ENCODE measurements at places on chromosomes 5 and 9. TPM values are rescaled to one million over a fixed set of nuclear protein-coding genes. Genes with fewer than 3 reads are reported as not detected.

DNA sequence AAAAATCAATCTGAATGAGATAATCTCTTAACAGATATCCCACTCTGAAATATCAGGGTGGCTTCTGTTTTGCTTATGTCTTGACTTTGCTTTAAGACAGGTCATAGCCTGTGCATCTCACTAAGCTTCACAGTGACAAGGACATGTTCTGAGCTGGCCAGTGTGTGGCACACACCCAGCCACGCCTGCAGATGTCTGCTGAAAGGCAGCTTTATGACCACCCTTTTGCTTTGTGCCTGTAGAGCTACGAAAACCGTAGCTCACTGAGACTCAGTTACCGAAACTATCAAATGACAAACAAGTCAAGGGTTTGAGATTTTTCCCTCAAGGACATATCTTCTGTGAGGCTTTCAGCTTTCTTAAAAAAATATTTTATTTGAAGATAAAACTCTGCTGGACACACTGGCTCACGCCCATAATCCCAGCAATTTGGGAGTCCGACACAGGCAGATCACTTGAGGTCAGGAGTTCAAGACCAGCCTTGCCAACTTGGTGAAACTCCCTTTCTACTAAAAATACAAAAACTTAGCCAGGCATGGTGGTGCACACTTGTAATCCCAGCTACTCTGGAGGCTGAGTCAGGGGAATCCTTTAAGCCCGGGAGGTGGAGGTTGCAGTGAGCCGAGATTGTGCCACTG lies 233.2 kb downstream of the SPATA31A1 start:
- no peaks in the 10 kb centered on the region for H3K36me3 ChIP-seq
- H3K4me1 ChIP-seq, result no peaks in the 10 kb centered on the region
- no peak overlapping the region for H3K4me3 ChIP-seq
- no peaks in the 10 kb centered on the region for H3K27me3 ChIP-seq
- DNase-seq, result no peak

DNA sequence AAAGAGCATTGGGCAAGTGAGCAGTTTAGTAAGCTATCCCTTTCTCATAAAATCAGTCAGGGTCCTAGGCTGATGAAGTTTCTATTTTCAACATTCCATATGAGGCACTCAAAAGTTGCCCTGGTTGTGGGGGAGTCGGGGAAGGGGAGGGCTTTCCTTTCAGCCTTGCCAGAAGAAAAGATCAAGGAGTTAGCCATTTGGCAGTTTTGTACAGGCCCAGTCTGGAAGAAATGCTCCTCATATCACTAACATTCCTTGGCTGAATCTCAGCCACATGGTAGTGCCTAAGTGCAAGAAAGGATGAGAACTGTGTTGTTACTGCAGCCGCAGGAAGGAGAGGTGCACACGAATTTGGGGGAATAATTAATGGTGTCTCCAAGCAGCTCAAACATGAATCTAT lies 60.8 kb downstream of the ZNF474 start:
- H3K27me3 ChIP-seq, result no peaks in the 10 kb centered on the region
- H3K4me3 ChIP-seq, result no peak overlapping the region
- no peak for DNase-seq
- H3K27ac ChIP-seq, result no peak overlapping the region
- H3K36me3 ChIP-seq, result no peaks in the 10 kb centered on the region

DNA sequence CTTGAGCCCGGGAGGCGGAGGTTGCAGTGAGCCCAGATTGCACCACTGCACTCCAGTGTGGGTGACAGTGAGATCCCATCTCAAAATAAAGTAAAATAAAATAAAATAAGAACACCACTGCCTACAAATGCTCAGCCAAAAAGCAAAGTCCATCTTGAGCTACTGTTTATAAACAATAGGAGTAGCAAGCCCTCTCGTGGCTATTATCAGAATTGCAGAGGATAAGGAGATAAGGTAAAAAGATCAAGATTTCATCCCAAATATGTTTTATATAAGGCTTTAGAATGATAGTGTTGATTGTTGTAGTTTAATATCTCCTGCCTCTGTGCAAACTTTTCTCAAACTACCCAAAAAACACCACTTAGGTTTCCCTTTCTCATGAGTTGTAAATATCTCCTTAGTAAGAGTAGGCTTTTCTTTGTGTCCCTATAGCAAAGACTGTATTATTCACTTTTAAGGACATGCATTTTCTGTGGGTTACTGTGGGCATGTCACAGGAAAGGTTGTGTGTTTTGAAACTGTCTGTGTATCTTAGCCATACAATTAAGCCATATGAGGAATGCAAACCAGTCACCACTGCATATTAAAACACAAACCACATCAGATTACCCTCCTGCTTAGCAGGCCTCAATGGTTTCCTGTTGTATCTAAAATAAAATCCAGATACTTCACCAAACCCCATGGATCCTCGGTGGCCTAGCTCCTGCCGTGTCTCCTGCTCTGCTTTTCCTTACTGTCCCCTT lies 31.8 kb upstream of the CKS2 start:
- DNase-seq, result peak; percentile 66
- H3K36me3 ChIP-seq, result no peaks in the 10 kb centered on the region
- no peak overlapping the region for H3K27ac ChIP-seq
- H3K27me3 ChIP-seq, result no peaks in the 10 kb centered on the region
- no peak overlapping the region for H3K4me3 ChIP-seq

DNA sequence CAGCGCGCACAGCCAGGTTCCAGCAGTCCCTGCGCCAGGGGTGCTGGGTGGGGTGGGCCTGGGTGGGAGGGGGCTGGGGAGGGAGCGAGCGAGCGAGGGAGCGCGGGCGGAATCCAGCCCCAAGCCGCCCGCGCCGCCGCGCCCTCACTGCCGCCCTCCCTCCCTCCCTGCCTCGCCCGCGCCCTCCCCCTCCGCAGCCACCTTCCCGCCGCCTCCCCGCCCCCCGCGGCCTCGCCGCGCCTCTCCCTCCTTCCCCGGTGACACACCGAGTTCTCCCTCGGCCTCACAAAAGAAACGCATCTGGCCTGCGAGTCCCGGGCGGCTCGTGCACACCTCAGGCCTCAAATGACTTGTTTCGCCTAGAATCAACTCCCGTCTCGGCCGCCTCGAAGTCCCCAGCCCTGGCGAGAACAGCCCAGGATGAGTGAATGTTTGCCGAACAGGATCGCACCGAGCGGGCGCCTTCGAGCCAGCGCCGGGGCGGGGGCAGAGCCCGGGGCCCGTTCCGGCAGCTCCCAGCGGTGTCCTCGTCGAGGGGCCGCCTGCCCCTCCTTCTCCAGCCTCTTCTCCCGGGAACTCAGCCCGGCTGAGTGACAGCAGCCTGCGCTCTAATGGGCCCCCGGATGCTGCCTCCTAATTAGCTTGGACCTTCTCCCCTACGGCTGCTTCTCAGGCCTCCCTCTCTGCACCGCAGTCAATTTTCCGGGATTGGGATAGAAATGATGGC lies 371 bp upstream of the PITX1 start:
- H3K36me3 ChIP-seq, result no peaks in the 10 kb centered on the region
- H3K4me1 ChIP-seq, result peaks cover 20% of the 10 kb centered on the region
- DNase-seq, result peak; percentile 85
- no peak overlapping the region for H3K27ac ChIP-seq
- peak overlapping the region; percentile 40 for H3K4me3 ChIP-seq

DNA sequence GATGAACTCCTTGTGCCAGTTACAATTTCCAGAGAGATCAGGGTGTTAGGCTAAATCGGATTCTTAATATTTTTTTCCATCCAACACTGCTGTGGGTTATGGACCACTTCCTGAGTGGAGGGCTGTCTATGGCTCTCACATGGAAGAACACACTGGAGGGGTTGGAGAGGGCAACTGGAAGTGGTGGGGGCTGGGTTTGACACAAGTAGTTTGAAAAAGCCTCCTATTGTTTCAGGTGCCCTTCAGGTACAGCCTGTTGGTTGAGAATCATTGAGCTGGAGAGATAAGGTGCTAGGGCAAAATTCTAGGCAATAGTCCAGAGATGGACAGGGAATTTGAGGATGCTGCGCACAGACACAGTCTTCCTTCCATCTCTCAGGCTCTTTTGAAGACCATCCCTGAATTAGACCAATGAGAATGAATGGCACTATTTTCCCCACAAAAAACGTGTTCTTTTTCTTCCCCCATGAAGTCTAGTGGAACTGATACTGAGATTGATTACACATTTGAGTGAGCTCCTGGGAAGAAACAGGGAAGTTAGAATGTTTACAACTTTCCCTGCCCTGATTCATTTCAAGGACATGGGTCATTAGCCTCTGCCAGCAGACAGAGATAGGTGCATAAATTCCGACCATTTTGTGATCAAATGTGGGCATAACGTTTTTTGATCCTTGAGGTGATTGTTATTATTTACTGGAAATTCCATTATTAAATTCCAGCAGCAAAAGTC lies 87.7 kb downstream of the ACER2 start:
- no peaks in the 10 kb centered on the region for H3K27me3 ChIP-seq
- no peaks in the 10 kb centered on the region for H3K4me1 ChIP-seq
- DNase-seq, result no peak
- no peak overlapping the region for H3K4me3 ChIP-seq
- no peak overlapping the region for H3K27ac ChIP-seq

DNA sequence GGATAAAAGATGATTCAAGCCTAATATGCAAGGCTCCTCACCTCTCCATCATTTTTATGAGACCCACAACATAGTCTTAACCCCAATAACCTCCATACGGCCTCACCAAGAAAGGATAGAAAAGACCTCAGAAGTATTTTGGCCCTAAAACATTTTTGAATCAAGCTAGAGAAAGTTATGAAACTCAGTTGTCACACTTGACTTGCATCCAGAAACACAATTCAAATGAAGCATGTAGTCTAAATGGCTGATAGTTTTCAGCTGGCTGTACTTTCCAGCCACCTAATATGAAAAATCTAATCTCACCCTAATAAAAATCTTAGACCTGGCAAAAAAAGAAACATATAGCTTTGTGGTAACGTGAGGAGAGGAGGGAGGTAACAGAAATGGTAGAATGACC lies 116.1 kb downstream of the ARL15 start:
- H3K4me1 ChIP-seq, result no peaks in the 10 kb centered on the region
- no peaks in the 10 kb centered on the region for H3K27me3 ChIP-seq
- no peak overlapping the region for H3K4me3 ChIP-seq
- DNase-seq, result no peak
- no peak overlapping the region for H3K27ac ChIP-seq

- no peaks in the 10 kb centered on the region for H3K27me3 ChIP-seq
- no peaks in the 10 kb centered on the region for H3K36me3 ChIP-seq
- no peak overlapping the region for H3K4me3 ChIP-seq
Measured at GRCh38 chr9:36297798-36298197, 39.5 kb upstream of the GNE start.

GRCh38 chr5:169050636-169051035 lies 250.3 kb downstream of the SLIT3 start:
- H3K4me1 ChIP-seq, result peaks cover 30% of the 10 kb centered on the region
- no peaks in the 10 kb centered on the region for H3K36me3 ChIP-seq
- no peak for DNase-seq
- H3K27me3 ChIP-seq, result no peaks in the 10 kb centered on the region
- H3K4me3 ChIP-seq, result no peak overlapping the region

- no peak overlapping the region for H3K4me3 ChIP-seq
- no peaks in the 10 kb centered on the region for H3K36me3 ChIP-seq
- no peaks in the 10 kb centered on the region for H3K27me3 ChIP-seq
- H3K4me1 ChIP-seq, result no peaks in the 10 kb centered on the region
- DNase-seq, result no peak
Measured at GRCh38 chr9:129869585-129870501, 34.6 kb downstream of the USP20 start.

GRCh38 chr9:135262248-135262647 lies 174.8 kb downstream of the OLFM1 start:
- H3K4me3 ChIP-seq, result no peak overlapping the region
- no peak for DNase-seq
- no peak overlapping the region for H3K27ac ChIP-seq
- no peaks in the 10 kb centered on the region for H3K36me3 ChIP-seq
- peaks cover 6% of the 10 kb centered on the region for H3K27me3 ChIP-seq

- H3K27ac ChIP-seq, result no peak overlapping the region
- H3K4me1 ChIP-seq, result peaks cover 9% of the 10 kb centered on the region
- H3K27me3 ChIP-seq, result no peaks in the 10 kb centered on the region
- H3K4me3 ChIP-seq, result no peak overlapping the region
- H3K36me3 ChIP-seq, result no peaks in the 10 kb centered on the region
Measured at GRCh38 chr9:76490249-76490990, 31.4 kb downstream of the GCNT1 start.

- no peak overlapping the region for H3K4me3 ChIP-seq
- H3K36me3 ChIP-seq, result no peaks in the 10 kb centered on the region
- DNase-seq, result no peak
- H3K27ac ChIP-seq, result no peak overlapping the region
- H3K4me1 ChIP-seq, result no peaks in the 10 kb centered on the region
- H3K27me3 ChIP-seq, result no peaks in the 10 kb centered on the region
Measured at GRCh38 chr9:95833546-95834178, 41.8 kb upstream of the ERCC6L2 start.

DNA sequence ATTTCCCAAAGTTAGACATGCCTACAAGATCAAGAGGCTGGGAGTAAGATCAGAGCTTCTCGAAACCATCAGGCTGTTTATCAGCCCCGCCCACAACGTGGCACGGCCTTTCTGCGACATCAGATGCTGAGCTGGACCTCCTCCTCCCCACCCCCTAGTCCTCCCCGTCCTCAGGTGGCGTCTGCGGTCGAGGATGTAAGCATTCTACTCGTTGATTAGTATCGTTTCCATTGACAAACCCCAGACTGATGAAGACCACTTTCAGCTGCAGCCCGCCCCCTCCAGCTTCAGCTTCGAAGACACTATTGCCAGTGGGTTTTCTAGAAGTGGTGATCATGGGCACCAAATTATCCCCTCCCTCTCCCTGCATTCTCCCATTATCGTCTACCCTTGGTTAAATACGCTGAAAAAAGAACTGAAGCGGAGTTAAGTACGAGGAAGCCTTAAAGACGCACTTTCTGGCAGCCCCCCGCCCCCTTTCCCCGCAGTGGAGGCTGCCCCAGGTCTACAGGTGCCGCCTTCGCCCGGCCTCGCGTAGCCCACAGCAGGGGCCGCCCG lies 1.1 kb downstream of the PPIC start:
- peak overlapping the region; percentile 62 for H3K4me3 ChIP-seq
- peak; percentile 69 for DNase-seq
- peaks cover 77% of the 10 kb centered on the region for H3K27me3 ChIP-seq
- no peak overlapping the region for H3K27ac ChIP-seq
- H3K4me1 ChIP-seq, result peaks cover 6% of the 10 kb centered on the region
- H3K36me3 ChIP-seq, result no peaks in the 10 kb centered on the region

GRCh38 chr5:14145435-14146334 lies 2.5 kb downstream of the TRIO start:
- peaks cover 38% of the 10 kb centered on the region for H3K4me1 ChIP-seq
- H3K27ac ChIP-seq, result no peak overlapping the region
- H3K27me3 ChIP-seq, result peaks cover 4% of the 10 kb centered on the region
- DNase-seq, result no peak

- no peaks in the 10 kb centered on the region for H3K27me3 ChIP-seq
- H3K4me1 ChIP-seq, result peaks cover 33% of the 10 kb centered on the region
- H3K27ac ChIP-seq, result no peak overlapping the region
- DNase-seq, result no peak
- H3K36me3 ChIP-seq, result no peaks in the 10 kb centered on the region
- H3K4me3 ChIP-seq, result no peak overlapping the region
Measured at GRCh38 chr5:157545610-157546310, 29.8 kb downstream of the ADAM19 start.

The GABRG2 gene
- total RNA-seq, result 0.64 TPM

The PCDHB12 gene
- 3.0 TPM for total RNA-seq

The SGCD gene
- total RNA-seq, result not detected

The FAM174A gene
- 3.0 TPM for total RNA-seq

The LCN1 gene
- not detected for total RNA-seq

The NTRK2 gene
- 0.02 TPM for total RNA-seq

The PAPPA gene
- 0.65 TPM for total RNA-seq

The GHR gene
- 0.28 TPM for total RNA-seq

The OR1Q1 gene
- not detected for total RNA-seq

The INSL4 gene
- total RNA-seq, result not detected

All from neural progenitor cell (in vitro differentiated cells).